Smooth muscle cell of trachea (primary cell): ENCODE measurements at places on chromosomes 6 and 20. TPM values are rescaled to one million over a fixed set of nuclear protein-coding genes. Genes with fewer than 3 reads are reported as not detected.

HLA-DOB gene
- 0.29 TPM in 1 of 2 replicates, not detected in the other for total RNA-seq

C6orf163 gene
- total RNA-seq = 2.2 and 2.5 TPM in 2 replicates

RPP21 gene
- total RNA-seq = 27.9 and 52.3 TPM in 2 replicates

SLC22A2 gene
- total RNA-seq = not detected in 2 replicates

LIN28B gene
- not detected in 2 replicates for total RNA-seq

ZC3H12D gene
- 0.15 and 0.17 TPM in 2 replicates for total RNA-seq

NKX2-4 gene
- total RNA-seq = not detected in 2 replicates
